ENCODE measurements at places on chromosomes 1 and 21.

DNA sequence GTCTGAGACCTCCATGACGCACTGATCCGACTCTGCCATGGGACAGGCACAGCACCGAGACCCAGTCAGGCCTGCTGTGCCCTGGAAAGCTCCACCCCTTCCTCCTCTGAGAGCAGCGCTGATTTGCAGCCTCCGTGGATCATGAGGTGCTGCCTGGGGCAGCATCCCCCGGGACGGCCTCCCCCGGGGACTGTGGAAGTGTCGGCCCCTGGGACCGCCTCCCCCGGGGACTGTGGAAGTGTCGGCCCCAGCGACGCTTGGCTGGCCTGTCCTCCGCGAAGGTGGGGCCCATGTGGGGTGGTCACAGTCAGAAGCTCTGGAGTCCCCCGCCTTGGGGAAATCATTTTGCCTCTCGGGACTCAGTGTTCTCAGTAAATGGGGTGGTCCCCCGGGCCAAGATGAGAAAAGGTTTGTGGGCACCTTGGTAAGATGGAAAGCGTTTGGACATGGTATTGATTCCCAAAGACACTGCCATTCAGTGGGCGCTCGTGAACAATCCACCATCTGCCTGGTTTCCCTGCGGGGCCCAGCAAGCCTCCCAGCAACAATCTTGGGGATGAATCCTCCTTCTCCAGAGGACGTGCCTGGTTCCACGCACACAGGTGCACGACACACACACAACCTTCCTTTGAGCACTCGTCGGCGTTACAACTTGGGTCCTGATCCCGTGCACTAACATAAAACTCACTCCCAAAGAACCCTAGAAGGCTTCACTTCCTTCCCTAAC is 3.0 kb downstream of the TFF2 start:
- DNase-seq = no peak

DNA sequence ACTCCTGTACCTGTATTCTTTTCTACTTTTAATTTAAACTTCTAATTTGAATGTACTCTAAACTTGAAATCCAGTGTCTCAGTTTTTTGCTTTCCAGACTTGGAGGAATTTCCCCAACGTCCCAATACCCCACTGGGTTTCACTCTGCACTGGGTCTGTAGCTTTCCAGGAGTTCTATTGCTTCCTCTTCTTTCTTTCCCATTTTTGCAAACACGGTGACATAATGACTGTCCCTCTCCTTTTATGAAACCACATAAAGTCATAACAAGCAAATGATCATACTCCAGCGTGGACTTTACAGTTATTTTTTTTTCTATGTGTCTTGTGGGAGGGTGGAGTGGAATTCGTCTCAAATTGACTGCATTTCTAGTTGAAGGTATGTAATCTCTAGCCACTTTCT is 97.1 kb downstream of the FASLG start:
- no peak for DNase-seq

DNA sequence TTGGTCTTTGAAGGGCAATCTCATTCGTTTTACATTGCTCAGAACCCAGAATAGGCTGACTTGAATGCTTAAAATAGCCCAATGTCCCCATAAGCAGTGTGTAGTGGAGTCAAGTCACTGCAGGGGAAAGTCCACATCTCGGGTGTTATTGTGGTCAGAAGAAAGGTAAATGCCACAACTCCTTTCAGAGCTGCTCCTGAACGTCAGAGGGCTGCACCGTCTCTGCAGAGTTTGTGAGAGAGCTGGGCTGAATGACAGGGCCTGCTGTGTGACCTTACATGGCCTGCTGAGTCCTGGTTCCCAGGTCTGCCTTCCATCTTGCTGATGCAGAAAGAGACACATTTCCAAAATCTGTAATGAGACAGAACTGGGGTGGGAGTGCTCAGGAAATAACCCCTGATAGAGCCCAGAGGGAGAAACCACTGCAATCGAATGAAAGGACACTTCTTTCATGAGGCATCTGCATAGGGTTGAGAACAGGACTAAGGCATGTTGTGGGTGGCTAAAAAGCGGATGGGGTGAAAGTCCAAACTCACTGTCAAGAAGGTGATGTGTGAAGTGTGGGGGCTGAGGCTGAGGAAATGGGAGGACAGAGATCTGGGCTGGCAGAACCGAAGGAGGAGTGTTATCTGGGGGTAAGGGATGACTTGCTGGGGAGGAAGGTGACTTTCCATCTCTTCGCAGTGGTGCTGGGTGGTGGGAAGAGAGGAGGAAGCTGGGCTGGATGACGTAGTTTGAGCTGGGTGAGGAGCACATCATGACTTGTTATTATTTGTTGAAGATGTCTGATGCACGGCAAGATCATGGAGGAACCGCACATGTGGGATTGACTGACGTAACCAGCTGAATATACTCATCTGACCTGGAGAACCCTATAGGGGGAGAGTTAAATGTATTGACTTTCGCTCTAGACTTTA is 33.7 kb downstream of the XCL2 start:
- no peak for DNase-seq

DNA sequence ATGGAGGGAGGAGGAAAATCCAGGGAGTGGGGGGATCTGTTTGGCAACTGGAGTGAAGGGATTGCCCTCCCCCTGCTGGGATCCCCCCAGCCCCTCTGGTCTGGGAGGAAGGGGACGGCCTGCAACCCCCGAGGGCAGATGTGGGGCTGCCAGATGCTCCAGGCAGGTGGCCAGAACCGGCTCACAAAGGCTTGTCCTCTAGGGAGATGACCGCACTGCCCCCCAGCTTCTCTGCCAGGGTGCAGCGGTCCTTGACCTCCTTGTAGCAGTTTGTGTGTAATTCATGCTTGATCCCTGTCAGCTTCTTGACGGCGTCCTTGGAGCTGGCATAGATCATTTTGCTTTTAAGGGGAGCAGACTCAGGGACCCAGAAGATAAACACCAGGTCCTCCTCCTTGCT is 69.2 kb downstream of the ROR1 start:
- DNase-seq = no peak

- DNase-seq = no peak
These were observed 22.8 kb upstream of the BATF3 start for GRCh38 chr1:212722270-212722957.

- DNase-seq = no peak
These were observed 72.0 kb downstream of the NPHP4 start for GRCh38 chr1:5920201-5920600.

GRCh38 chr1:176717066-176717750 is 254.2 kb downstream of the PAPPA2 start:
- DNase-seq = no peak

- DNase-seq = no peak
These were observed at the start of gene PDE4B for GRCh38 chr1:65792669-65793358. Gene PDE4B (plus strand): TSS chr1:65792895.

DNA sequence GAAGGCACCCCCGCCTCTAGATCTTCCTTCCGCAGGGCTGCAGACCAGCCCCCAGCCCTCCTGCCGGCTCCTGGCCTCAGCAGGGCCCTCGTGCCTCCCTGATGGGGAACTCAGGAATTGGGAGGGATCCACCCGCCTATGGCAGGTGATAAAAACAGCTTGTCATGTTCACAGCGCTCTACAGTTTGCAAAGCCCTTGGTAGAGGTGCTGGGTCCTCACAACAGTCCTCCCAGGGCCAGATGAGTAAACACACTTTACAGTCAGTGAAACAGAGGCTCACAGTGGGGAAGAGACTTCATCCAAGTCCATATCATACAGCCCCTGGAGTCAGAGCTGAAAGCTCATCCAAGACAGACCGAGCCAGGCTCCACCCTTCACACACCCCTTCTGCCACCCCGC is 97.0 kb upstream of the IFFO2 start:
- DNase-seq = no peak

GRCh38 chr1:155001425-155001674 is 1.3 kb upstream of the ZBTB7B start:
- no peak for DNase-seq

DNA sequence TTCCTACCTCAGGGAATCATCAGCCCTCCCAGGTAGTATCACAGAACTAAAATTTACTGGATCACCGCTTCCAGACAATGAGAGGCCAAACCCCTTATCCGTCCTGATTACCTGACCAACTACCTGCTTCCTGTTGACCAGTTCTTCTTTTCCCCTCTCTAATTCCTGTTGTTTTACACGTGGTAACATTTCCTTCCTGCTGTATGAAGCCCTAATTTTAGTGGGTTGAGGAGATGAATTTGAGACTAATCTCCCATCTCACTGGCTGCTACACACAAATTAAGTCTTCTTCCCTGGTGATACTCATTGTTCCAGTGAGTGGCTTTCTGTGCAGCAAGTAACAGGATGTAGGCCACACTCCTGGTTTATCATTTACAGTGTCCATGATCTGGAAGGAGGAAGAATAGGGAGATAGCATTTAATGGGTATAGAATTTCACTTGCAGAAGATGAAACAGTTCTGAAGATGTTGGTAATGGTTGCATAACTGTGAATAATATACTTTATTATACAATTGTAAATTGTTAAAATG is 2112.9 kb downstream of the NCAM2 start:
- no peak for DNase-seq

DNA sequence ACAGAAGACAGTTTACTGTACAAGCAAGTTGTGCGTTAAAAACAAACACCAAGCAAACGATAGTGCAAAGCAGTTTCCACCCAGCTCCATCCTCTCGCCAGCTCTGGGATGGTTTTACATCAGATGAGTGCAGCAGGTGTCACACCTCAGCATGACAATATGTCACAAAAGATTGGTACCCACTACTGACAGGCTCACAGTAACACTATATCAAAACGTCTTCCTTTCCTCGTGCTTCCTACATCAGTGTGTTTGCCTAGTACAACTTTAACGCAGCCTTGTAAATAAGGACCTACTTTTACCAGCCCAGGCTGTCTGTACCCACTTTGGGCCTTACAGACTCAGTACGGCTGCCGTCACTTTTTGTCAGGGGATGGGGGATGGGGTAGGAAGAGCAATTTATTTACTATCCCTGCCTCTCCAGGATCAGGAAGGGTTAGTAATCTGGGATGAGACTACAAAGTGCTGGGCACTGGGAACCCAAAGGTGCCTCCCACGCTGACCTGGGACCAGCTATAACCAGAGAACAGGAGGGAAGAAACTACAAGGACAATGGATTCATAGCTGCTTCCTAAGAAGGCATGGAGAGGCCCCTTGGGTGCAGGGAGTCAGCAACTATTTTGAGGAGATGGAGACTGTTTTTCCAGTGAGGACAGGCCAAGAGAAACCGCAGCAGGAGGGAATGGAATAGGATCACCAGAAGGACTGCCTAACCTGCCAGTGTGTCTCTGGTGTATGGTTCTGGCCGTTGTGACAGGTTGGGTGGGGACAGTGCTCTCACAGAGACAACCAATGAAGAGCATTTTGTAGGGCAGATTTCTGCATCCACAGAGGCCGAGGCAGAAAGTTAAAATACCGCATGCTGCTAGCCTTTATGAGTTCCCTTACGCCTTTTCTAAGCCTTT is 30.2 kb downstream of the RUNX3 start:
- no peak for DNase-seq

DNA sequence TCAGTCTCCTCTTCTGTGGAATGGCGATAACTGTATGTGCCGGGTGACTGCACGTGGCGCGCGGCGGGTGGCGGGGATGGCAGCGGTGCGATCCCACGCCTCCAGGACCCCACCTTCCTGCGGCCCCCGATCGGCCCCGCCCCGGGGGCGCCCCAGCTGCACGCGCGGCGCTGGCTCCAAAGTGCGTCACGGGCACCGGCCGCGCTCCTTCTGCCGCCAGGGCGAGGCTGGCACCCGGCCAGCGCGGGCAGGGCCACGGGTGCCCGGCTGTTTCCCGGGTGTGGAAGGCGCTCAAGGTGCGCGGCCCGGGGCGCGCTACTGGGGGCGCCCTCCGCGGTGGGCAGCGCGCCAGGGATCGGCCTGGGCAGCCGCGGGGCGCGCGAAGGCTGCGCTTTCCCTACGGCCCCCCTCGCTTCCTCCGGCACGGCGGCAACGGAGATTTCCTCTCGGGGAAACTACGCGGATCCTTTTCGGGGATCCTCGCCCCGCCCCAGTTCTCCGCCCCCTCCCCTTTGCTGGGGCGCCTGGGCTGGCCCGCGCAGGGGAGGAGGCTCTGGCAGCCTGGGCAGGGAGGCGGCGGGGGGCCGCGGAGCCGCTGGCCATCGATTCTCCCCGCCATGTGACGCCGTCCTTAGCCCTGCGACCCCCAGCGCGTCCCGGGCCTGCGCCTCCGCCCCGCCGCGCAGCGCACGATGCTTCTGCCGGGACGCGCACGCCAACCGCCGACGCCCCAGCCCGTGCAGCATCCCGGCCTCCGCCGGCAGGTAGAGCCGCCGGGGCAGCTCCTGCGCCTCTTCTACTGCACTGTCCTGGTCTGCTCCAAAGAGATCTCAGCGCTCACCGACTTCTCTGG is at the start of gene EVA1C:
Gene EVA1C (plus strand): TSS at position 545 of the 853 bp plus-strand sequence. CDS start 148 bp downstream, at position 693.
- DNase-seq = peak; percentile 81

- no peak for DNase-seq
These were observed 74.4 kb upstream of the HSD17B7 start for GRCh38 chr1:162716123-162716522.

GRCh38 chr1:150162862-150163706 is 13.4 kb downstream of the PLEKHO1 start:
- peak; percentile 31 for DNase-seq

GRCh38 chr1:176803042-176803441 is 340.1 kb downstream of the PAPPA2 start:
- DNase-seq = no peak

DNA sequence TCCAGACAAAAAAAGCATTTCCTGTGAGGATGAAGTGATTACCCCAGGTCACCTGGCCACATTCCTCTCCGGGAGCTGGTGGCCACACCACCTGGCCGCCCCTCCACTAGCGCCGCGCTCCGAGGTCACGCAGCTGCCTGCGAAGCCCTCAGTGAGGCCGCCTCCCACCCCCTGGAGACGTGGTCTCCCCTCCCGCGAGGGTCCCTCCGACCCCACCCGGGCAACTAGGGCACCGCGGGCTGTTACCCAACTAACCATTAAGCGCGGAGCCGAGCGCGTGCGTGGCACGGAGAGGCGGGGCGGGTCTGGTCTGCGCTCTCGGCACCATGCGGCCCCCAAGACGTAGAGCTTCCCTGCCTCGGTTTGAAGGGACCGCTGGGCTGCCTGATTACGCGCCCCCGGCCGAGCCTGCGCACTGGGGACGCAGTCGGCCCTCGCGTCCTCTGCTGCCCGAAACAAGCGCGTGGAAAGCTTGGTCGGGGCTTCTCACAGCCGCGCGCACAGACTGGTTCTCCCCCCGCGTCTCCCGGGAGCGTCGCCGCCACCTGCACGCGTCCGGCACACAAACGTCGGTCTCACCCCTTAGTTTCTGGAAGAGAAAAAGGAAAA is 106.5 kb downstream of the SLC16A1 start:
- no peak for DNase-seq

GRCh38 chr1:153685544-153686340 is 7.3 kb downstream of the NPR1 start:
- no peak for DNase-seq
